ENCODE measurements at places on chromosomes 11 and 22.

GRCh38 chr11:44949160-44950030, 1.3 kb downstream of the TP53I11 start:
- DNase-seq, result no peak

GRCh38 chr22:48794906-48795305, 1032.8 kb downstream of the BRD1 start:
- DNase-seq, result no peak

- DNase-seq, result no peak
Measured at GRCh38 chr22:31595271-31595670, 66.7 kb downstream of the PISD start.

GRCh38 chr22:19292458-19293230, 1.1 kb upstream of the CLTCL1 start:
- no peak for DNase-seq

DNA sequence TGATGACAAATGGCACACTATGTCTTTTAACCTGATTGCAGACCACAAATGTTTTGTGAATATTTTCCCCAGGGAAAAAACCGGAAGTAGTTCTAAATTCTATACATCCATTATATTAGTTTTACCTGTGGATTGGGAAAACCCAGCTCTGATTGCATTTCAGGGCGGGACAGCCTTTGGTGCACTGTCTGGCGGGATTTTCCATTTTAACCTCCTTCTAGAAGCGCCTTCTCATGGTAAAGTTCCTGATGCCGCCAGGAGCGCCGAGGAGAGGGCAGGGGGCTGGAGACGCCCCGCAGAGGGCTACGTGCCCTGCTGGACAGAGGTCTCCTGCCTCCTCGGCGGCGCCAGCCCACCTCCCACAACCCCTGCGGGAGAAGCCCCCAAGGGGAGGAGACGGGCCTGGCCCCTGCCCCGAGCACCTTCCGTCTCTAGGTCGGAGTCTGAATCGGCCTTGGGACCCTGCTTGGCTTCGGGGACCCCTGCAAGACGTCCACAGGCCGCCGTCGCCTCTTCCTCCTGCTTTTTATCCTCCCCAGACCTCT, 1.2 kb upstream of the P2RX6 start:
- no peak for DNase-seq

DNA sequence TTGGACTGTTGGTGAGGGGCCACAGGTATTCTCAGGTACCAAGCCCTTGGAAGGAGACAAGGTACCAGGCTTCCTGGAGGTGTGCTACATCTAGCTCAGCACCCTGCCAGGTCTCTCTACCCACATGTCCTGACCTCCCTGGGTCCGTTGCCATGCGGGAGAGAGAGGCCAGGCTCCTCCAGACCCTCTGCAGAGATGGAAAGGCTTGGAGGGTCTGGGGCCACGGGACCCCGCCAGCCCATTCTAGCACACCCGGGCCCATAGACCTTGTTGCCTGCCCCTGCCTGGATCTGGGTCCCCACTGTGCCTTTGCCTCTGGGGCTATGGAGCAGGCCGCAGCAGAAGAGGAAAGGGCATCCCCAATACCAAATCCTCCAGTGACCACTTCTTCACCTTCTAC, 2.2 kb upstream of the APOC3 start:
- no peak for DNase-seq

GRCh38 chr22:26466196-26466595, 17.4 kb downstream of the HPS4 start:
- no peak for DNase-seq
